ENCODE measurements at places on chromosomes 6 and 20. TPM values are rescaled to one million over a fixed set of nuclear protein-coding genes. Genes with fewer than 3 reads are reported as not detected.
A peak's percentile ranks its signal among the peaks of the same experiment; 100 is the strongest.

GRCh38 chr20:24667689-24668383 lies 198.4 kb downstream of the SYNDIG1 start:
- H3K36me3 ChIP-seq: peaks cover 16% of the 10 kb centered on the region
- H3K27me3 ChIP-seq: no peaks in the 10 kb centered on the region
- no peak overlapping the region for H3K4me3 ChIP-seq

DNA sequence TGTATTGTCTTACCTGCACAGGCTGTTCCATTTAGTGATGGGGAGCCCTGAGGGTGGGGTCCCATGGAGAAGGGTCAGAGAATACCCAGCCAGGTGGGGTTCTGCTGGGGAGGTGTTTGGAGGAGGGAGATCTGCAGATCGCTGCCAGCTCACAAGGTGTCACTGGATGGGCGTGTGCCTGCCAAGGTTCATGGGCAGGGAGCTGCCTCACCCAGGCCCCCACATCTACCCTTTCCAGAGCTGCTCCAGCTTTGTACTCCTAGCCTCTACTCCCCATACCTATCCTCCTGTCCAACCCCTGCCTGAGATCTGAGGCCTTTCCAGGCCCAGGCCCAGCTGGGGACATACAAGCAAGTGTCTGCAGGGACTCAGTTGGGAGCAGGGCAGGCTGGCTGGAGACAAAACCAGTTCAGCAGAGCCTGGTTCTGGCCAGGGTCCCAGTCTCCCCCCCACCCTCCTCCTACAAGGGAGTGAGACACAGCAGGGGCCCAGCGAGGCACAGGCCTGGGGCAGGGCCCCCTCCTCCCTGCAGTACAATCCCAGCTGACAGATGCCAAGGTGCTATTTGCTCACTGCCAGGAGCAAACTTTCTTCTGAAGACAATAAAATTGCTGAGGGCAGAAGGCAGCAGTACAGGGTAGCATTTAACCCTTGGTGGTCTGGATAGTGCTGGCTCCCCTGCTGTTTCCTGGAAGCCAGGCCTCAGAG lies 19.7 kb downstream of the SPDEF start:
- peak; percentile 63 for DNase-seq
- no peaks in the 10 kb centered on the region for H3K27me3 ChIP-seq
- no peak overlapping the region for H3K4me3 ChIP-seq
- no peak overlapping the region for H3K27ac ChIP-seq
- H3K4me1 ChIP-seq: peaks cover 29% of the 10 kb centered on the region

DNA sequence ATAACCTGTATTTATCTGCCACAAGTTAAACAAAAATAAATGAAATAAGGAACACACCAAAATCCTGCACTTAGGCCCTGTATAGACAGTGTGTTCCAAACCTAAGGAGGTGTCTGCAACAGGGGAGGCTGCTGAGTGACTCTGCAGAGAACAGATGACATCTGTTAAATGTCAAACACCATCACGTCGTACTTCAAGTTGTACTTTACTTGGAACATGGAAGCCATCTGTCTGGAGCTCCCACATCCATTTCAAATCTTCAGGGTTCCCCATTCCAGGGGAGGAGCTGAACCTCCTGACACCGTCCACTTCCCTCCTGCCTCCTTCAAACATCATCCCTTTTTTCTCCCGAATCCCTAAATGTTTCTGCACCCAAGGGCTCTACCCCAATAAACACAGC lies 1.8 kb upstream of the MAP7 start:
- DNase-seq: no peak
- H3K27me3 ChIP-seq: peaks cover 26% of the 10 kb centered on the region
- H3K4me3 ChIP-seq: no peak overlapping the region
- peaks cover 14% of the 10 kb centered on the region for H3K4me1 ChIP-seq
- no peaks in the 10 kb centered on the region for H3K36me3 ChIP-seq

CNBD2 gene
- 9.8 TPM for total RNA-seq

GRCh38 chr6:35149891-35150566 lies 8.9 kb upstream of the TCP11 start:
- H3K4me3 ChIP-seq: no peak overlapping the region
- H3K4me1 ChIP-seq: peaks cover 17% of the 10 kb centered on the region
- H3K36me3 ChIP-seq: no peaks in the 10 kb centered on the region
- no peak for DNase-seq
- H3K27ac ChIP-seq: no peak overlapping the region
- no peaks in the 10 kb centered on the region for H3K27me3 ChIP-seq

- peak; percentile 20 for DNase-seq
- no peaks in the 10 kb centered on the region for H3K27me3 ChIP-seq
- no peak overlapping the region for H3K27ac ChIP-seq
- H3K4me1 ChIP-seq: peaks cover 7% of the 10 kb centered on the region
- H3K4me3 ChIP-seq: no peak overlapping the region
Measured at GRCh38 chr20:42795111-42795695, 394.5 kb downstream of the PTPRT start.

DNA sequence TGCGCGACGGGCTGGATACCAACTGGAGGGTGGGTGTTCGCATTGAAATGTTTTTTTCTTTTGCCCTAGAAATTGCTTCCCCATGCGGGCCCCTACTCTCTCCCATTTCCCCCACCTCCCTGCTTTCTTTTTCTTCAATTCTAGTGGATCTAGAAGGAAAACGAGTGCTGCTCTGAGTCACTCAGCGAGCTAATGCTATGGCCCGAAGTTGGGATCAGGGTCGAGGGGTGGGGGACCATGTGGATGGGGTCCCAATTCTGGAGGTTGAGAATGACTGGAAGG lies 71.5 kb downstream of the SOX4 start:
- no peaks in the 10 kb centered on the region for H3K36me3 ChIP-seq
- peak overlapping the region; percentile 68 for H3K4me3 ChIP-seq
- H3K27me3 ChIP-seq: peaks cover 50% of the 10 kb centered on the region

- H3K27me3 ChIP-seq: no peaks in the 10 kb centered on the region
- H3K4me3 ChIP-seq: no peak overlapping the region
- H3K27ac ChIP-seq: no peak overlapping the region
- DNase-seq: no peak
- no peaks in the 10 kb centered on the region for H3K4me1 ChIP-seq
Measured at GRCh38 chr20:6026051-6026450, 27.8 kb downstream of the LRRN4 start.

MYB gene
- total RNA-seq: 3.9 TPM

GRCh38 chr6:49776444-49776843 lies 10.6 kb downstream of the PGK2 start:
- no peaks in the 10 kb centered on the region for H3K36me3 ChIP-seq
- DNase-seq: no peak

GRCh38 chr6:788058-788457 lies 95.1 kb upstream of the EXOC2 start:
- no peak for DNase-seq
- H3K4me3 ChIP-seq: no peak overlapping the region
- no peak overlapping the region for H3K27ac ChIP-seq
- H3K36me3 ChIP-seq: no peaks in the 10 kb centered on the region
- no peaks in the 10 kb centered on the region for H3K4me1 ChIP-seq

DNA sequence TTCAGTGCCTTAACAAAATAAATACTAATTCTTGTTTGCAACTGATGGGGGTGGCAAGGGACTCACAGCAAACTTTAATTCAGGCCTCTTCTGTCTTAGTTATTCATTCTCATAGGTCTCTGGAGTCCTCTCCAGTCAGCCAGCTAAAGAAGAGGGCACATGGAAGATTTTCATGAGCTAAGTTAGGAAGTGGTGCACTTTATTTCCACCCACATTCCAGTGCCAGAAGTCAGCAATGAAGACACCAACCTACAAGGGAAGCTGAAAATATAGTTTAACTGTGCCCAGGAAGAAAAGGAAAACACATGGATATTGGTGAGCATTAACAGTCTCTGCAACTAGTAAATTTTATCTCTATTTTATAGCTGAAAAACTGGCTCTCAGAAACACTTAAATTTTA lies 16.7 kb upstream of the IRAK1BP1 start:
- DNase-seq: no peak
- no peaks in the 10 kb centered on the region for H3K36me3 ChIP-seq
- H3K27ac ChIP-seq: no peak overlapping the region

- no peak overlapping the region for H3K4me3 ChIP-seq
- no peaks in the 10 kb centered on the region for H3K36me3 ChIP-seq
- H3K27me3 ChIP-seq: no peaks in the 10 kb centered on the region
Measured at GRCh38 chr6:152698692-152699091, 995 bp downstream of the MYCT1 start.

GRCh38 chr20:24909861-24910260 lies 39.2 kb upstream of the CST7 start:
- H3K27me3 ChIP-seq: no peaks in the 10 kb centered on the region
- H3K4me1 ChIP-seq: peaks cover 8% of the 10 kb centered on the region
- no peak for DNase-seq
- H3K36me3 ChIP-seq: no peaks in the 10 kb centered on the region
- H3K27ac ChIP-seq: no peak overlapping the region

Data from spinal cord (tissue), 10 donors.